ENCODE measurements at places on chromosomes 11 and 22.

GRCh38 chr11:117874253-117874909 is 2.1 kb downstream of the FXYD6 start:
- DNase-seq, result no peak

DNA sequence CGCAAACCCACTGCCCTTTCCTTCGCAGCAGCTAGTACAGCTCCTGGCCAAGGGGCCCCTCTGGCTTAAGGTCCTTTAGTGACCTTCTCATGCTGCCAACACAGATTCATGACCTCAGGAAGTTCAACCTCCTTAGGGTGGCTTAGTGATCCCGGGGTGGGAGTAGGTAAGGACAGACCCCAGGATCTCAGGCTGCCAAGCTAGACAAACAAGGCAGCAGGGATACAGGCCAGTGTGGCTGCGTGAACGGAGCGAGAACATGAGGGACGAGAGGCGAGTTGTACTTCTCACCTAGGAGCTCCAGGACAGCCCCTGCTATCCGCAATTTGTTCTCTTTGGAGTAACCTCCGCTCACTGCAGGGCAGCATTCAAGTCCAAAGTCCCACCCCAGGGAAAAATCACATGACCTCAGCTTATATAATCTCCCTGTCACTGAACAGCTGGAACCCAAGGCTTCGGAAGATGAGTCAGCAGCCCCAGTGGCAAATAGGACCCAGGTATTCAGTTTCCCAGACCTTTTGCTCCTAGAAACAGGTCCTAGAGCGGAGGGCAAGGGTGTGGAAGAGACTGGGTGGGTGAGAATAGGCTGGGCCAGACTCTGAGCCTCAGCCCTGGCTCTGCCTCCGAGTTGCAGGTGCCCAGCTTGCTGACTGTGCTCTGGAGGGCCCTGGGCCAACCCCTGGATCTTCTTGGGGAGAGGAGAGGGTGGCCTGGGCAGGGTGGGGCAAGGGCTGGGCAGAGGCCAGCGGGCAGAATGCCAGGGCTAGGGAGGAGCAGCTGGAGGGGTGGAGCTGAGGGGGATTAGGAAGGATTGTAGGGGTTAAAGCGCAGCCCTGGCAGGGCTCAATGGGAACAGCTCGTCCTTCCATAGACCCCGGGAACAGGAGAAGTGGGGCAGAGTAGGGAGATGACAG is 13.1 kb downstream of the USP2 start:
- DNase-seq, result peak; percentile 70

GRCh38 chr11:64206457-64207255 is at the start of gene FERMT3:
TSS of gene FERMT3 (plus strand) at chr11:64206721. CDS start at chr11:64207365, 644 bp downstream.
- DNase-seq, result peak; percentile 81

GRCh38 chr11:8360086-8360828 is 96.6 kb upstream of the LMO1 start:
- DNase-seq, result no peak

DNA sequence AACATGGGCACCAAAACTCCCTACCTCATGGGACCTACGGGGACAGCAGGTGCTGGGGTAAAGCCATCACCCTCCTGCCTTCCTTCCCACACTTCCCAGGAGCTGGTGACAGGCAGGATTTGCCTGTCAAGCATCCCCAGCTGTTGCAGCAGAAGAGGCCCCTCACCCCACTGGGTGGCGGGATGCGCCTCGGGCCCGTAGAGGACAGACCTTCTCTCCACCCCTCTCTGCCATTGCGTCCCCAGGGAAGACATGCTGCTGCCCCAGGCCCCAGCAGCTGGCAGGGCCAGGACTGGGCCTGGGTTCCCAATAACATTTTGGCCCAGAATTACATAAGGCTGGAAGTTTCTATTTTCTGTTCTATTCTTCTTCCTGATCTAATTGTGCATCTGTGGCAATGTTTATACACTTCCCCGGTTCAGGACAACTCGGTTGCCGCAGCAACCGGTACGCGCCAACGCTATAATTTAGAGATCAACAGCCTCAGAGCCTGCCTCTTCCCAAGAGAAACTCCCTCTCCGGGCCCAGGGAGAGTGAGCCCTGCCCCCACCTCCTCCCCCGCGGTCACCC is 25.4 kb downstream of the KCNJ4 start:
- DNase-seq, result no peak

GRCh38 chr11:116166573-116167465 is 606.0 kb downstream of the BUD13 start:
- no peak for DNase-seq

DNA sequence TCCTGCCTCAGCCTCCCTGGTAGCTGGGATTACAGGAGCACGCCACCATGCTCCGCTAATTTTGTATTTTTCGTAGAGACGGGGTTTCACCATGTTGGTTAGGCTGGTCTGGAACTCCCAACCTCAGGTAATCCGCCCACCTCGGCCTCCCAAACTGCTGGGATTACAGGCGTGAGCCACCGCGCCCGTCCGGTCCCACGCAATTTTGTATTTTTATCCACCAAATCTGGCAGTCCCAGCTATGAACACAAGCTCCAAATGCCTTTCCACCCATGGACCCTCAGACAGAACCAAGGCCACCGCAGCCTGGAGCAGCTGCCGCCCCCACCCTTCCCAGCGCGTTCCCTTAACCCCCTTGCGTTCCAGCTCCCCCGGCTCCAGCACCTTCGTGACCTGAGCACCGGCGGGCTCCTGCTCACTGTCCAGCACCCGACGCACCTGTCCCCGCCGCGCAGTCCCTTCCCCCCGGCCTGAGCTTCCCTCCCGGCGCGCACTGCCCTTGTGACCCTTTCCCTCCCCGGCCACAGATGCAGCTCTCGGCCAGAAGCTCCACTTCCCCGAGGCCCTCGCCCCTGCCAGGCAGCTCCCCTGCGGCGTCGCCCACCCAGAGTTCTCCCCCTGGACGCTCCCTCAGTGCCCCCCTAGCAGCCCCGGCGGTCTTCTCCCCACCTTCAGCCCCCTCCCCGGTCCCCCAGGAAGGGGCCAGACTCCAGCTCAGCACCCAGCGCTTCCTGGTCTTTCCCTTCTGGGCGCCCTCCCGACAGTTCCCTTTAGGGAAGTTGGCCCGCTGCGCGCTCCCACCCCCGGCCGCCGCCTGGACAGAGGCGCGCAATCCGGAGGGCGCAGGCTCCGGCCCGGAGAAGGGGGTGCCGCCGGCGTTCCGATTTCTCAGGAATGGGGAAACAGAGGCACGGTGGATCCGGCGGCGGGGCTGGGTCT is 5.6 kb upstream of the ZBED4 start:
- DNase-seq, result peak; percentile 42

GRCh38 chr11:106442032-106442431 is 364.6 kb downstream of the AASDHPPT start:
- no peak for DNase-seq

GRCh38 chr11:64359712-64360445 is 917 bp downstream of the RPS6KA4 start:
- no peak for DNase-seq

GRCh38 chr11:100793525-100793924 is 106.4 kb downstream of the ARHGAP42 start:
- no peak for DNase-seq

GRCh38 chr11:69521457-69521856 is 40.0 kb downstream of the LINC01488 start:
- DNase-seq, result no peak

DNA sequence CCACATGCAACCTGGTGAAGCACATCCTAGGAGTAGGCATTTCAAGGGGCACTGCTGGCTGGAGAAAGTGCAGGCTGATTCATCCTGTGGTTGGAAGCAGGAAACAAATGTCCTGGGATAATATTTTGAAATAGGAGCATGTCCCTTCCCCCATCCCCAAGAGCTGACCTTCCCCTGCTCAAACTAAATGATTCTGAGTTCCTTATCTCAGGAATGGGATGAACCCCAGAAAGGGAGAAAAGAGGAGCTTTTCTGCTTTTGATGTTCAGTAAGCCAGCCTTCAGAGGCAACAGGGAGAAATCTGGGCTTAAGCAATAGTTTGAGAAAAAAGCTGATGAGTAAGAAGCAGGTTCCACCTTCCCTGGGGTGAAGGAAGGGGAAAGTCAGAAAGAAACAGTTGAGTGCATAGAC is 19.5 kb upstream of the SPON1 start:
- no peak for DNase-seq

GRCh38 chr11:70643642-70644041 is 245.3 kb downstream of the CTTN start:
- DNase-seq, result no peak

DNA sequence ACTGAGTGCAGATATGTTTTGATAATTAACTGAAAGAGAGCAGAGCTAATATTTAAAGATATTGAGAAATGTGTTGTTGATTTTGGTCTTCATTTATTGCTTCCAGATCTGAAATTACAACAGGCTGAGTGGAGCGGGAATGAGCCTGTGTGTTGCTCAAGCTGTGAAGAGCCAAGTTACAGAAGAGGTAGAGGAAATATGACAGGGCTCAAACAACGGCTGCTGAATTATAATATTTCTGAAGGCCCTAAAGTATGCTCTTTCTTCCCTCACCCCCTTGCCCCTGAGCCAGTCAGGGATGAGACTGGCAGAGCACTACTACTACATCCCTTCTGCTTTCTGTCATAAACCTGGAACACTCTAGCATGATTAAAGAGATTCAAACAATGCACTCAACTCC is 115.6 kb downstream of the FANCF start:
- no peak for DNase-seq

DNA sequence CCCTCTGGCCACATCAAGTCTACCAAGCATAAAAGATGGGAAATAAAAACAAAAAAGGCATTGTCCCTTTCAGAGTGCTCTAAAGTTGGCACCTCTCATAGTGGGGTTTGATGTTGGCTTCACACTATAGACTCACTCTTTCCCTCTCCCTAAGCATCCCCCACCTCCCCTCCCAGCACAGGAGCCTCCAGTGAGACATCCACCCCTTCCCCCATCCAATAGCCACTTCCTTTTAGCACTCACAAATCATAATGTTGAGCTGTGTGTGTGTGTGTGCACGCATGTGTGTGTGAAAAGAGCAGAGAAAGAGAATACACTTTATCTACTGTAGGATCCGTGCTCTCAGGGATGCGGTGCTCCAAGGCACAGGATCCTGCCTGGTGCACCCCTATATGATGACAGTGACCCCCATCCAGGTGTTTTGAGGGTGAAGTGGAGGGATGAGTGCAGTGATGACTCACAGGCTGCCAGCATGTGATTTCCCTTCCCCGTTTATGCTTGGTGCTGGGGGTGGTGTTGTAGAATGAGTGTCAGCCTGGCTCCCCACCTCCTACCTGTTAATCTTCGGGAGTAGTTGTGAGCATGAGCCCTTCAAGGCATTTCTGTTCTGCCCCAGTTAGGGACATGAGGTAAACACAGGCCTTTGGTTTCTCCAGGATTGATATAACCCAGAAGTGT is 235.2 kb upstream of the B3GAT1 start:
- no peak for DNase-seq

DNA sequence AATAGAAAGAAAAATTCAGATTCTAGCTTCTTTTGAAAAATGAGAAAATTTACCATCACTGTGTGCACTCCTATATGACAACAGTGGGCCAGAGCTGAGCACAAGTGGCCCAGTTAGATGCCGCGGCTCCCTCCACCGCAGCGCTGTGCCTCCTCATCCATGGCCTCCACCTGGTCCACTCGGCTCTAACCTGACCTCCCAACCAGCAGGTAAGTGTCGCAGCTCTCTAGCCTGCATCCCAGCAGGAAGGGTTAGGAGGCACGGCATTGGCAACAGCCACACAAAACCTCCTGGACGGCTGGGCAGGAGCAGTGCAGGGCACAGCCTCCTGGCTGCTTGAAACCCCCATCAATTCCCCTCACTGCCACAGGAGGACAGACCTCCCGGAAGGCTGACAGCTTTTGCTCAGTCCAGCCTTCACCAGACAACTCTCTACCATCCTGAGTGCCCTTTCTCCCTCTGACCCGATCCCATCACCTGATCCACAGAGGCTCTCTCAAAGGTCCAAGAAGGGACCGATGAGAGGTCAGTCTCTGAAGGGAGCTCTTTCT is 76.1 kb downstream of the RPL27A start:
- no peak for DNase-seq

DNA sequence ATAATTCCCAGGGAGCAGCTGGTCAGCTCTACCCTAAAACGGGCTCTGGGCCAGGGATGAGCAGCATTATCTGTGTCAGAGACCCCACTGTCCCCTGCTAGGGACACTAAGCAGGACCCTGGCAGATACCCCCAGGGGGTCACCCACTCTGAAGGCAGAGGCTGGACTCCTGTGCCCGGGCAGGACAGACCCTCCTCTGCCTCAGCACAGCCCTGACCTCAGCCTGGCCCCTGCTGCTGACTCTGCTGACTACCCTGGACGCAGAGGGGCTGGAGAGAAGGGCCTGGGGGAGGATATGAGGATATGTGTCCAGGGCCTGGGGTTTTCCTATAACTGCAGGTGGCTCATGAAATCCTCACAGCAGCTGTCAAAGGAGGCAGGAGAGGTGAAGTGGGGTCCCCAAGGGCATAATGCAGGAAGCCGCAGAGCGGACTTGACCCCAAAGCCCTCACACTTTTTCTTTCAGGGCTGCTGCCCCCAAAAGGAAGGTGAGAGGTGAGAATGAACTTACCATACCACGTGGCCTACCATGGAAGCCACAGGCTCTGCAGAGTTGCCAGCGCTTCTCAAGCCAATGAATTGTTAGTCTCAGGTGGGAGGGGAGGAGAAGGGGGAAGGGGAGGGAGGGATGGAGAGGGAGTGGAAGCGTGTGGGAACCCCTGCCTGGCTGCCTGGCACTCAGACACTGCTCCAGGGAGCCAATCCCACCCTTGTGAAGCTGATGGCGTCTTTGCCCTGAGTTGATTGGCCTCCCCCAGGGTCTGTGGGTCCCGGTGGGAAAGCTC is 76.7 kb upstream of the WNT11 start:
- DNase-seq, result no peak

DNA sequence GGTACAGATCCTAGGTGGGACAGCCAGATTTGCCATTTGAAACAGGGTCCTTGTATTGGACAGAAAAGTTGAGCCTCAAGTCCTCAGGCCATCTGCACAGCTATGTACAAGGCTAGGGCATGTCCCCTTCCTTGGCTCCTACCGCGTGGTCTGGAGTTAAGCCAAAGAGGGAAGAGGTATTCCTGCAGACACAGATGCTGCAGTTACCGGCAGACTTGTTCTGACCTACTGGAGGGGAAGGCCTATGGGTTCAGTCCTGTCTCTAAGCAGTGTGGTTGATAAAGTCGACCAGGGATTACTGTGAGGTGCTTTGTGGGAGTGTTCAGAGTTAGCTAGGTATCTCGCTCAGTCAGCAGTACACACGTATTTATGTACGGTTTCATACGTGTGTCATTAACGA is 180.6 kb downstream of the ADAMTS15 start:
- no peak for DNase-seq

DNA sequence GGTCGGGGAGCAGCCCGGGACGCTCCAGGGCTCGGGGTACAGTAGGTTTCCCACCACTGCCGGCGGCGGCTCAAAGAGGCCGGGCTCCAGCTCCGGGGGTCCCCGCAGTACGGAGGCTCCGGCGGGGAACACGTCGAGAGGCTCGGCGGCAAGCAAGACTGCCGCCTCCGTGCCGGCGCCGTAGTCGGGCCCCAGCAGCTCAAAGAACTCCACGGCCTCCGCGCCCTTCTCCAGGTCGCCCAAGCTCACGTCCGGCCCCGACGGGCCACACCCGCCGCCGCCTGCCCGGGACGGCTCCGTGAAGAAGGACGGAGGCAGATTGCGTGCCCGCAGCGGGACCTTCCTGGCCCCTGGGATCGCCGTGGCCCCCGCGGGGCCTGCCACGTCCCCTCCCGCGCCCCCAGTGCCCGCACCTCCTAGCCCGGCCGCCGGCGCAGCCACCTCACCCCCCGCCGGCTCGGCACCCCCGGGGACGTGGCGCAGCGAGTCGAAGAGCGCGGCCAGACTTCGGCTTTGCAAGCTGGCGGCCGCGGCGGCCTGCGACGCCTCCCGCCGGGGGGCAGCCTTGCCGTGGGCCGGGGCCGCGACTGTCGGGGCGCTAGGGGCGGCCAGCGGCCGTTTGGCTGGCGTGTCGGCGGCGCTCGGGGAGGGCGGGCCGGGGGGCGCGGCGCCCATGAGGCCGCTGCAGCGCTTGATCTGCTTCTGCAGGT is 775 bp downstream of the FAM181B start:
- peak; percentile 32 for DNase-seq
